ENCODE measurements at places on chromosomes 1 and 21. TPM values are rescaled to one million over a fixed set of nuclear protein-coding genes. Genes with fewer than 3 reads are reported as not detected.

GRCh38 chr21:38263493-38263892 lies 6.7 kb downstream of the KCNJ15 start:
- DNase-seq: no peak

DNA sequence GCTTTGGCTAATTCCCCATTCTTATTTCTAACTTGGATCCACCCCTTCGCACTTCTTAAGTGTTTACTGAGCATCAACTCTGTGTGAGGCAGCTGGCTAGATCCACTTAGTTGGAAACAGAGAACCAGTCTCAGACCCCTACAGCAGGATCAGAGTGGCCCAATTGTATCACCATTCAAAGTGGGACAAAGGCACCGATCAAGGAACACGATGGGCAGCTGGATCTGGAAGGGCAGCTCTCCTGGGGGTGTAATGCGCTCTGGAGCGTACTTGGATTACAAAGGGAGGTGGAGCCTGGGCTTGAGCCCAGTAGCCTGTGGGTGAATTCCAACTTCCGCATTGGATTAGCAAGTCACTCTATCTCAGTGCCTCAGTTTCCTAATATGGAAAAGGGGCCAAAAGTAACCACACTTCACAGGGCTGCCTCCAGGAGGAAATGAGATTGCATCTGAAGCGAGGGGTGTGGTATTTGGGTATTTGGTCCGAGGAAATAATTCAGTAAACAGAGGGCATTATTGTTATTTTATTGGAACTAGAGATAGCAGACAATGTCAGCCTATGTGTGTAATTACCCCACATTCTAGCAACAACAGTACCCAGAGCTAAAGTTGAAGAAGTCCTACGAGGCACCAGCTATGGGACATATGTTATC lies 11.9 kb downstream of the ECE1 start:
- no peak for DNase-seq

- peak; percentile 61 for DNase-seq
These were observed 120.9 kb downstream of the SYT2 start for GRCh38 chr1:202589190-202589930.

Gene WNT3A
- total RNA-seq: not detected

DNA sequence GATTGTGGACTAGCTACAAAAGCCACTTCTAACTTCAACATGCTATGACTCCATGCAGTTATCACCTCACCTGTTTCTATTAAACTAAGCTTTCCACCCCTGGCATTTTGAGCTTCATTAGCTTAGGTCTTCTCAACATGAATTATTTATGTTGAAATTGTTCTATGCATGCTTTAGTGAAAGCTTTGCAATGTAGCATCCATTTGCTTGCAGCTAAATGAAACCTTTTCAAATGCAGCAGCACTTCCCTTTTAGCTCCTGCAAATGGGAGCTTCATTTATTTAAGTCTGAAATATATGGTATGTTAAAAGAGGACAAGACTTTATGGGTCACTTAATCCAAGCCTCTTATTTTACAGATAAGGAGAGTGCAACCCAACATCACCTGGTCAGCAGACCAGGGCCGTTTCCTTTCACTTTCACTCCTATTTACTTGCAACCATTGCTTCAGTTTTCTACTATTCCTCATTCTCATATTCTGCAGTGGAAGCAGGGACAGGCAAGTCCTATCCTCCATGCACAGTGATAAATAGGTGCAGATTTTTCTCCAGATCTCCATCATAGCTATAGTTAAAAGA lies 56.4 kb upstream of the SAMSN1 start:
- no peak for DNase-seq

DNA sequence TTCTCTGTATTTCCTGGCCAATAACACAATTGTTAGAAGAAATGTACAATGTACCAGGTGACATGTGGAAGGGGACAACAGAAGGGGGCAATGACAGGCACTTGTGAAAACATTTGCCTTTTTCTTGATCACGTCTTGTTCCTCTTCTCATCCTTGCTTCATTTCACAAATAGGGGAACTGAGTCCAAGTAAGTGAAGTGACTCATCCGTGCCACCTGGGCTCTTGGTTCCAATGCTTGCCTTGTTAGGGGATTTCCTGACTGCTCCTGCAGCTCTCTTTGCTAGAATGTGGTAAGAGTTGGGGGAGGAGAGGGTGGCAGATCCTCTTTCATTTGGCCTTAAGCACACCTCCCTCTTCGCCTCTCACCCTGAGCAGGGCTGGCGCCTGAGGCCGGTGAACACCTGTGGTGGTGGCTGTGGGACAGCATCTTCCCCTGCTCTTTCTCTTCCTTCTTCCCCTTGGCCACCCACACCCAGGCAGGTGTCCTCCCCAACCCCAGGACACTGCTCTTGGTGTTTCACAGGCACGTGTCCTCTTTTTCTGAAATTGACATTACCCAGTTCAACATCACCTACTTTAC lies 2.2 kb upstream of the RHEX start:
- DNase-seq: no peak

- no peak for DNase-seq
These were observed 536.4 kb downstream of the DPYD start for GRCh38 chr1:97384294-97384968.

DNA sequence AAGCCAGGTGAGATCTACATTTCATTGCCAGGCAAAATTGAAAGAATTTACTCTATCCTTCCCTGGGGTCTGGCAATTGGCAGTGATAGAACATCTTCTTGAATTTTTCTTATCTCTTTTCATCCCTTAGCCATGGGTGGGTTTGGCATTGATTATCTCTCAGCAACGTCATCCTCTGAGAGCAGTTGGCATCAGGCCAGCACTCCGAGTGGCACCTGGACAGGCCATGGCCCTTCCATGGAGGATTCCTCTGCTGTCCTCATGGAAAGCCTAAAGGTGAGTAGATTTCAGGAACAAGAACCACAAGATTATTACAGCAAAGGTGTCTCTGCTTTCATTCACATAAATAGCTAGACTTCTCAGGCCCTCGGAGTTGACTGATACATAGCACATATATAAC lies 39.3 kb downstream of the NCF2 start:
- DNase-seq: no peak

Gene RNU1-1
- under 0.01 TPM for total RNA-seq

Measured in NCI-H460 (cell line).